IMR-90 (cell line): ENCODE measurements at places on chromosomes 2 and 18.

DNA sequence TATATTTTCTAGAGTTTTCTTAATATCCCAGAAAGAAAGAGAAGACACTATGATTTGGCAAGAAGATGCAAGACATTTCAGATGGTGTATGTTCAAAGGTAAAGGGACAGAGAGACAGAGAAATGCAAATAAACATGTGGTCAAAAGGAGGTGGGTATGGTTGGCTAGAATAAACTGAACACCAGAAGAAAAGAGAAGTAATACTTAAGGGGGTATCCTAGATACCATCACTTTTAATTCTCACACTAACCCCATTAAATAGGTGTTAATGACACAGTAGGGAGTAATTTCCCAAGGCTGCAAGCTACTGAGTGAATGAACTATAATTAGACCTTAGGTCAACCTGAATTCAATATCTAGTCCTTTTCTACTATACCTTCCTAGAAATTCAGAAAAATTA lies 111.2 kb upstream of the CD226 start:
- DNase-seq = no peak

DNA sequence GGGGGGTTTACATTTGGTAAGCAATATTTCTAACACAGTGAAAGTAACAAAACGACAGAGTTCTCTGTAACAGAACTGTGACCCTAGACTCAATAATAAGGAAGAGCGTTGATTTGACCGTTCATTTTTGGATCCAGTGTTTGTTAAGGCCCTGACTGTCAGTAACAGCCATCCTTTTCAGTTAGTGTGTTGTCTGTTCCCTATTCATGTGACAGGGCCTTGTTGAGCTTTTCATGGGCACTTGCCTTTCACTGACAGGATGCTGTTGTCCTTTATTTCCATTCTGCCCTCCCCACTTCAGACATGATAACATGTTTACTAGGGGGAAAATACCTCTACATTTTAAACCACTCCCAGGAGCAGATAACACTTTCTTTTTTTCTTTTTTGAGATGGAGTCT lies 45.8 kb downstream of the MAP4K4 start:
- no peak for DNase-seq

DNA sequence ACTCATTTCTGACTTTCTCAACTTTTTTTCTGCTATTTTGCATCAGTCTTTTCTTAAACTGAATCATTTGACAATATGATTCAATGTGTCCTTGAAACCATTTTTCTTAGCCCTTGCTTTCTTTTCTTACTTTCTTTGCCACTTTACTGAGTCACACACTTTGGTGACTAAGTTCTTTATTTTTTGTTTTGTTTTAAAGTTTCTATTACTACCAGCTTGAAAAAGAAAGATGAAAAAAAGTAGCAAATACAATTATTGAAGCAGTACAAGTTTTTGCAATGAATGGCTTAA lies 116.5 kb downstream of the DOCK10 start:
- peak; percentile 63 for DNase-seq

DNA sequence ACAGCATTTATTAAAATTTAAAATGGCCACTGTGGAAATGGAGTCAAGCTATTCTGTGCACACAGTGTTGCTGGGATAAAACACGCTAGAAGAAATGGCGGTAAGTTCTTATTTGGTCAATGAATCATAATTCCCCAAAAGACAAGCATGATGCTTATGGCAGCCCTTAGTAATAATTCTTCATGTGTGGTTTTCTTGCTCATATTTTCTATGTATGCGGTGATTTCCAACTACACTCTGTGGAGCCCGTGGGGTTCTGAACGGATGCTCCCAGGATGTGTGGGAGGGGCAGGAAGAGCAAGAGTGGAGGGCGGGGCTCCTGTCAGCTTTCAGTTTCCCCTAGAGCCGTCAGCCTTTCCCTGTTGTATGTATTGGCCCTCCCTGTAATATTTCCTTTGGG lies 91.7 kb upstream of the RMDN2 start:
- no peak for DNase-seq

DNA sequence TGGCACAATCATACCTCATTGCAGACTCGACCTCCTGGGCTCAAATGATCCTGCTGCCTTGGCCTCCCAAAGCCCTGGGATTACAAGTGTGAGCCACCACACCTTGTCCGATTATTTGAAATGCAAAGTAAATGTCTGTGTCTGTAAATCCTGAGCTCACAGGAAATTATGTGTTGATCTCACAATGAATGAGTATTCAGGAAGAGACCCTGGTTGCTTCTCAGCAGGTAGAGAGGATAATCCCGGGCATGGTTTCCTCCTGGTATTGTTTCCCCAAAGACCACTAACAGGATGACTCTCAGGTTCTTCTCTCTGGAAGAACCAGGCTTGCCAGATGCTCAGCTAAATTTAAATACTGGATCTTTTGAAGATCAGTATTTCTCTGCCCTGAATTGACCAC lies 147.6 kb downstream of the LDLRAD4 start:
- DNase-seq = no peak
